AG08395 (cell line): ENCODE measurements at places on chromosomes 1 and 21.

DNA sequence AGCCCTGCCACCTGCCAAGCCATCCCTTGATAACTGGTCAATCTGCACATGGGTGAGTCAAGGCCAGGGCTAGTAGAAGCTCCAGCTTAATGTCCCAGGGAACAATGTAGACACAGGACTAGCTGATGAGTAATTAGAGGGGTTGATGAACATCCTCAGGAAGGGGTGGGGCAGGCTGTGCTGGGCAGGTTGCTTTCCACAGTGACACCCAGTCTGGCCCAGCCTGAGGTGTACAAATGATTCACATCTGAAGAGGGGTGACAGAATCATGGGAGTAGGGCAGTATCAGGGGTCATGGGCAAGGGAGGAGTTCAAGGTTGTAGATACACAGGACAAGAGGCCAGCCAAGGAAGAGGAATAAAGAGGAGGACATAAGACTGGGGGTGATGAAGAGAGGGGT, 4.3 kb downstream of the LPAR3 start:
- no peak for DNase-seq

GRCh38 chr1:76230842-76231281, 156.3 kb downstream of the ST6GALNAC3 start:
- no peak for DNase-seq

GRCh38 chr1:108016451-108016920, 51.5 kb upstream of the VAV3 start:
- DNase-seq, result peak; percentile 47

DNA sequence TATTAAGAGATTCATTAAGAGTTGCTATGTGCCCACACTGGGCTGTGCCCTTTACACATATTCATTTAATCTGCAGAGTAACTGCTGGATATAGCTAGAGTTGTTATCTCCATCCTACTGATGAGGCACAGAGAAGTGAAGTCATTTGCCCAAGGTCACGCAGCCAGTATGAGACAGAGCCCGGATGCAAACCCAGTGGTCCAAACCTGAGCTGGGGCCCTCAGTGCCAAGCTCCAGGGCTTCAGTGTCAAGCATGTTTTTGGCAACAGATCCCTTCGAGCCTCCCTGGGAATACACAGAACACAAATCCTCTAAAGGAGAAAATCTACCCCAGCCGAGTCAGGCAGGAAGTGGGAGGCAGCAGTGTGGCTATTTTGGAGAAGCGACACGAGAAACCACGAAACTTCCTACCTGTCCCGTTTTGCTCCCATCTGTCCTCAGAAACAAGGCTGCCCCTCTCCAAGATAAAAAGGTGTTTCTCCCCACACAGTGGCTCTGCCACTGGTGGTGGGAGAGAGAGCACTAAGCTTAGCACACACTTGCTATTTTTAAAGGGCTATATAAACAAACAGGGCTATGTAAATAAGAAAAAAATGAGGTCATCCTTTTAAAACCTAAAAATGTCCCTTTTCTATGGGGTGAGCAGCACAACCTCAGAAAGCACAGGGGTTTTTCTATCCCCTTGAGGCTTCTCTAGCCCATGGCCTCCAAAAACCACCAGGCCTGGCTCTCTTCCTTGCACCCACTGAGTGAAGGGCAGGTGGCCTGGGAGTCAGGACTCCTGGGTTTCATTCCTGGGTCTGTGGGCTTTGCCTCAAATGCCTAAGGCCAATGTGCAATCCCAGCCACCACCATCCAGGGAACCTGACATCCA, 138.6 kb upstream of the EDN2 start:
- no peak for DNase-seq

DNA sequence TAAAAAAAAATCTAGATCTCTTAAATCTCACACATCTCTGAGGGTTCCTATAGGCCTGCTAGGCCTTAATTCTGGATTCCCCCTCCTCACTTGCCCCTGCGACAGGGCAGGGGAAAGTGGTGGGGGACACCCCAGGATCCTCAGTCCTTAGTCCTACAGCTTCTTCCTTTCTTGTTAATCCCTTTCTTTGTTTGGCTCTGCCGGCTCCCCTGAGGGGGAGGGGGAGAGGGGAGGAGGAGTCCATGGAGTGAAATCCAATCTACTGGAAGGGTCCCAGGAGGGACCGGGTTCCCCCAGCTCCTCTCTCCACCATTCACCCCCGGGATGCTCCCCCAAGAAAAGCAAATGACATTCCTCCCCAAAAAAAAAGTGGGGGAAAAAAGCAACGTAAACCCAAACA, 8.5 kb downstream of the MEX3A start:
- DNase-seq, result no peak

GRCh38 chr1:24875257-24875656, 54.8 kb downstream of the RUNX3 start:
- DNase-seq, result no peak

DNA sequence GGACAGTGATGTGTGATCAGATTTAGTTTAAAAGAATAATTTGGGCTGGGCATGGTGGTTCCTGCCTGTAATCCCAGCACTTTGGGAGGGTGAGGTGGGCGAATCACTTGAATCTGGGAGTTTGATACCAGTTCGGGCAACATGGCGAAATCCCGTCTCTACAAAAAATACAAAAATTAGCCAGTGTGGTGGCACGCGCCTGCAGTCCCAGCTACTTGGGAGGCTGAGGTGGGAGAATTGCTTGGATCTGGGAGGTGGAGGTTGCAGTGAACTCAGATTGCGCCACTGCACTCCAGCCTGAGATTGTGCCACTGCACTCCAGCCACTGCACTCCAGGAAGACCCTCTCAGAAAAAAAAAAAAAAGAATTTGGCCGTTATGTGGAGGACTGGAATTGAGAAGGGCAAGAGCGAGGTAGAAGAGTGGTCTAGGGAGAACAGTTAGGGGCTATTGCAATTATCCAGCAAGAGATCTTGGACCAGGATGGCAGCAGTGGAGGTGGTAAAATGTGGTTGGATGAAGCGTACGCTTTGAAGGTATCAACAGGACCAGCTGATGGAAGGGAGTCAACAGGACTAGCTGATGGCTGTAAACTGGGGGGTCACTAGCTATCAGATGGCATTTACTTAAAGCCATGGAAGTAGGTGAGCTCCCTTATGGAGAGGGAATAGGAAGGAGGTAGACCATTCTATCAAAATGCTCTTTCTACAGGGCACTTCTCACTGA, 9.6 kb downstream of the BTBD19 start:
- no peak for DNase-seq

GRCh38 chr1:47650205-47650604, 212.4 kb downstream of the FOXD2 start:
- DNase-seq, result peak; percentile 17

- no peak for DNase-seq
Observed at GRCh38 chr1:242634732-242635131, 110.2 kb upstream of the PLD5 start.

GRCh38 chr1:38865112-38865715, 5.6 kb upstream of the RRAGC start:
- no peak for DNase-seq

GRCh38 chr1:46130121-46130520, 2.3 kb downstream of the PIK3R3 start:
- no peak for DNase-seq

DNA sequence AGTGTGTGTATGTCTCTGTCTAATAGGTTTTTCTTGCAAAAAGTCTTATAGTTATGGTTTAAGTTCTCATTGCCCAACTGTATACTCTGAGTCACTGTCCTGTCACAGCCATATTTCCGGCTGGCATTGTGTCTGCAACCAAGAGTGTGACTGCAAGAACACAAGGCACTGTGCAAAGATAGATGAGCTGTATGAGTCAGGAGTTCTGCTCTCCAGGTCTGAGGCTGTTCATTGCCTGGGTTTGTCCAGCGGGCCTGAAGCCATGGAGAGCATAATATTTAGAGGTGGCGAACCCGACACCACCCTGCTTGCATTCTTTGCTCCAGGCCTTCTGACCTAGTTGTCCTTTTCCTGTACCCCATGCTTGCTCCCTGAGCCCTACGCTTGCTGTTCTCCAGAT, 50.9 kb upstream of the CNIH3 start:
- DNase-seq, result peak; percentile 96

DNA sequence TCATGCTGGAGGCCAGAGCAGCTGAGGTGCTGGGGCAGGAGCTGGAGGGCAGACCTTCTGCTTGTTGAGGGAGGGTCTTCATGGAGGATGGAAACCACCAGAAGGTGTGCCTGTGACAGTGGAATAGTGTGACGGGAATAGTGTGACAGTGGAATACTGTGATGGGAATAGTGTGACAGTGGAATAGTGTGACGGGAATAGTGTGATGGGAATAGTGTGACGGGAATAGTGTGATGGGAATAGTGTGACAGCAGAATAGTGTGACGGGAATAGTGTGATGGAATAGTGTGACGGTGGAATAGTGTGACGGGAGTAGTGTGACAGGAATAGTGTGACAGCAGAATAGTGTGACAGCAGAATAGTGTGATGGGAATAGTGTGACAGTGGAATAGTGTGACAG, 325.1 kb downstream of the HHAT start:
- DNase-seq, result no peak

DNA sequence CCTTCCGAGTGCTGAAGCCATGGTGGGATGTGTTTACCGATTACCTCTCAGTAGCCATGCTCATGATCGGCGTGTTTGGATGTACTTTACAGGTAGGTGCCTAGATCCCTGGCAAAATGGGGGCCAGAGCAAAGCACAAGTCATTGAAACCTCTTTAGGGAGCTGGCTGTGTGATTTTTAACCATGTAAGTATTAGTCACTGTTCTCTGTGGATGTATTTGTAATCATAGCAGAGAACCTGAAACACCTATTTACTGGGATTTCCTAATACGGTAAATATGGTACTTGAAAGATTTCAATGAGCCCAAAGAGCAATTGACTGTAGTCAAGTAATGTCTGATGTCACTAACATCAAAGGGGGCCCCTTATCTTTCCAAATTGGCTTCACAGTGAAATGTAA, 53.6 kb downstream of the LRRC8C start:
- DNase-seq, result no peak

- peak; percentile 95 for DNase-seq
Observed at GRCh38 chr1:85611856-85612255, 31.3 kb downstream of the CCN1 start.

GRCh38 chr21:34344584-34344983, 19.2 kb upstream of the KCNE2 start:
- DNase-seq, result no peak

DNA sequence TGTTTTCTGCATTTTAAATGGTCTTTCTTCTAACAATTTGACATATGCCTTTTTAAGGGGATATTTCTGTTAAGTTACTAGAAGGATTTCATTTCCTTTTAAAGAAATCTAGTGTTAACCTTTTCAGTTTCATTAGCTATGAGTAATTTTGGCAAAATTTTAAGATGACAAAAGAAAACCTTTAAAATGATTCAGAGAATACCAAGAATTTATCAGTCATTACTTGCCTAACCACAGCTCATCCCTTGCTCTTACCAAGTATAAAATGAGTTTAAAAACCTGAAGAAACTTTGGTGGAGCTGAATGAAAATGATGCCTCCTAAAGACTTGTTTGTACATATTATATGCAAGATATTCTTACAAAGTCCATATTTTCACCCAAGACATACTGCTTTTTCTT, 101.7 kb downstream of the NEK7 start:
- peak; percentile 68 for DNase-seq

GRCh38 chr1:206578068-206578977, 33.9 kb downstream of the EIF2D start:
- no peak for DNase-seq

DNA sequence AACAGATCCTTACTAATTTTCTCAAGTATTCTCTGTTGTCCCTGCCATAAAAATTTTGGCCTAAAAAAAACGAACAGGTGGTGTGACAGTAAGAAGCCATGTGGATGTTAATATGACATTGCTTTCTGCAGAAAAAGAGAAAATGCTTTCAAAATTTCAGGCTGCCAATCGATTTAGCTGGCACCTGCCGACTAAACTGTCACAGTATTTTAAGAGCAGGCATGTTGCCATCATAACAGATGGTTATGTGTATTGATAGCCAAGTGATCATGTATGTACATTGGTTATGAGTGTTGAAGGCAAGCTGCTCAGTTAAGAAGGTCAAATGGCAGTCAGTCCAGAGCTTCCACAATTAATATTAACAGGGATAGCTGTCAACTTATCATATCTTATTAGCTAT, 1017.0 kb downstream of the MRPL39 start:
- no peak for DNase-seq

- no peak for DNase-seq
Observed at GRCh38 chr1:93435443-93435842, 12.5 kb upstream of the FNBP1L start.

- DNase-seq, result peak; percentile 67
Observed at GRCh38 chr1:29033829-29034466, 89.8 kb downstream of the TMEM200B start.

GRCh38 chr1:53557369-53557768, 98.2 kb downstream of the DMRTB1 start:
- no peak for DNase-seq

DNA sequence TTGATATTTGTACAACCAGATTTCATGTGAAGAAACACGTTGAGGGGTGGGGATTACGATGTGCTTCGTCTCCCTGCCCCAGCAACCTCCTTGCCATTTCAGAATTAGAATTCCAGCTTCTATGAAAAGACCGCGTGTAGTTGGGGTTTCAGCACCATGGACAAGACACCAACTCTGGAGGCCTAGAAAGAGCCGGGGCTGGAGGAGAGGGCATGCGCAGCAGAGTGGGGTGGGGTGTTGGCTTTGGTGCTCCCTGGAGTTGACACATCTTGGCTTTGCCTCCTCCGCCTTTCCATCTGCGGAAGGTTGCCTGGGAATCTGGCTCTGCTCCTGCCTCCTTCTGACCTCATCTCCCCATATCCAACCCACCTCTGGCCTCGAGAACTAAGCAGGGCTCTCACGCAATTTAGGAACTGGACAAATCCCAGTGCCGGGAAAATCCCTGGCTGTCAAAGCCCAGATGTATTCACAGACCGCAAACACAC, 11.8 kb downstream of the HTR6 start:
- DNase-seq, result peak; percentile 99

GRCh38 chr21:46079352-46080170, 18.4 kb upstream of the COL6A2 start:
- DNase-seq, result peak; percentile 91

- no peak for DNase-seq
Observed at GRCh38 chr1:195973311-195973904, 634.8 kb downstream of the KCNT2 start.

DNA sequence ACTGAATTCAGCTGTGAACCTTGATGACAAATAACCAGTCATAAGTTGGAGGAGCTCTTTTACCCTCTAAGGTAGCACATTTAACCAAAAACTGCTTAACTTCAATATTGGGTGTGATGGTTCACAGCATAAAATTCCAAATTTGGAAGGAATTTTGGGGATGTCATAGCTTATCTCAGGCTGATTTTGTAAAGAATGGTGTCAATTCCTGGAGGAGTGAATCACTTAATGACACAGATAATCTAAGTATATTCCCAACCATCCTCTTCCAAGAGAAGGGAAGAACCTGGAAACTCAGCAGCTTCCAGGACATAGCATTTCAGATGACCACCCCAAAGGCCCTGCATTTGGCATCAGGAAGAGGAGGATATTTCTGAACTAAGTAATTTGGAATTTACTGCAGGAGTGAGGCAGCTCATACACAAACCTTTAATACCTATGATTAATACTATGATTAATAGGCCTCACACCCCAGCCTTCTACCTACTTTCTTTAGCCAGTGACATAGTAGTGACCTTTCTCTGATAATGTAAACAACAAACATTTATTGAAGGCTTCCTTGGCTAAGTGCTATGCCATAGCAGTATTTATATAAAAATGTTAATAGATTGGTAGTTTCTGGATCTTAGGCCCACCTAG, 14.5 kb downstream of the GLUL start:
- peak; percentile 6 for DNase-seq

- DNase-seq, result no peak
Observed at GRCh38 chr1:15103906-15104305, 49.6 kb upstream of the TMEM51 start.
